ENCODE measurements at places on chromosomes 5 and 9.
A peak's percentile ranks its signal among the peaks of the same experiment; 100 is the strongest.

DNA sequence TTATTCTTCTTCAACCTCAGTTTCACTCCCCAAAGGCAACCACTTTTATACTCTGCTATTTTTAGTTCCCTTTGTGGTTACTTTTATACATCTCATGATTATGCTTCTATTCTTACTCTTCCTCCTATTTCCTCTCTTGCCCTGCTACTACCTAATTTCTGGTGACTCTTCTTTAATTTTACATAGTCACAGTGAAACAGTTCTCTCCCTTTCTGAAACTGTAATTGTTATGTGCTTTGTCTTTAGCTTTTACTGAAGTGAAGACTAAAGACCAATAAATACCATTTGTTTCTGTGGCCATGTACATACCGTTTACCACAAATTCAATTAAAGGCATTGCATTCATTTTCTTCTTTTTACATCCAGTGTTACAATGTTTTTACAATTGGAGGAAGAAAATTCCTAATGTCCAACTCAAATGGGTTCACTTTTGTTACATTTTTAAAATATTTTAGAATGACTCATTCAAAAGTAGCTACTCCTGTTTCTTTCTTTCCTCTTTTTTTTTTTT, 410.6 kb downstream of the PSAT1 start:
- DNase-seq = no peak

DNA sequence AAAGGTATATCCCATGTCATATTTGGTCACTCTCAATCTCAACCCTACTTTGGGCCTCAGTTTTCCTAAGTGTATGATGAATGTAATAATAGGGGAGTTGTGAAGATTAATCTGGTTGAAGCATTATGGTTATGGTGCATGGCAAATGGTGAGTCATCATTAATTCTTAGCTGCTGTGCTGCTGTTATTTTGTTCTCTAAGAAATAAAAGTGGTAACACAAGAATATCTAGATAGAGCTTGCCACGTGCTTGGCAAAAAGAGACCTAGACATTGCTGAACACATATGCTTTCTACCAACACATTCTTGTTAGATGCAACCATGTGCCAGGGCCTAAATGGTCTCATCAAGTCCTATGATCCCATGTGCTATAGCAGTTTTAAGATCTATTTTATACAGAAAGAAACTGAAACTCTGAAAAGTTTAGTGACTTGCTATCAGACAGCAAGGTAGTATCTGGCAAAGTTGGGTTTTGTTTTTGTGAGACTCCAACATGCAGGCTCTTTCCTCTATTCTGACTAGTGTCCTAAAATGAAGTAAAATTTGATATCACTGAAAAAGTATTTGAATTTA, 699.9 kb upstream of the MEF2C start:
- no peak for DNase-seq

DNA sequence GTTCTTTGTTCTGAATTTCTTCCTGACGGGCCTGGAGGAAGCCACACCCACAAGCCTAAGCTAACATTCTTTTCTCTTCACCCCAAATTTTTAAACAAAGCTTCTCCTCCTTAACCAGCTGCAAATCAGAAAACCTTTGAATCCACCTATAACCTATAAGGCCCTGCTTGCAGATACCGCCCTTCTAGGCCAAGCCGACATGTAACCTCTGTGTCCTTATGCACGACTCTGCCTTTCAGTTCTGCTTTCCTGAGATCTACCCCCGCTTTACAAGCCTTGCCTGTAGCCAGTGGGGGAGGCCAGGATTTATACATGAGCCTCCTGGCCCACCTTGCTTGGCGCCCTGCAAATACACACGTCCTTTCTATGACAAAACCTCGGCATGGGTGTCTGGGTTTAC, 19.3 kb downstream of the BRD9 start:
- no peak for DNase-seq

DNA sequence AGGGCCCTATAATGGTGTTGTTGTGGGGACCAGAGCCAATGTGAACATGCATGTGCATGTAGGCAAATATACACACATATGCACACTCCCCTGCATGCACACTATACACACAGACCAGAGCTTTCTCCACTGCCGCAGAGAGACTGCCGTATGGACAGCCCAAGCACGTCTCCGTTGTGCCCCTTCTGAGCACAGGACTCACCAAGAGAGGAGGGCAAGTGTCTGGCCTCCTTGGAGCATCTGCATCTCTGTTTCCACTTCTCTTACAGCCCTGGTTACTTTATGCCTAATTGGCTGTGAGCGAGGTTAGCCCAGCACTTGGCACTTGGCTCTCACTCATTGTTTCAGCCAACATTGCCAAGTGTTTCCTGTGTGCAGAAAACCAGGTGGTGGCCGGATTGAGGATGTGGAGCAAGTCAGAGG, 30.4 kb downstream of the CSF2 start:
- no peak for DNase-seq

DNA sequence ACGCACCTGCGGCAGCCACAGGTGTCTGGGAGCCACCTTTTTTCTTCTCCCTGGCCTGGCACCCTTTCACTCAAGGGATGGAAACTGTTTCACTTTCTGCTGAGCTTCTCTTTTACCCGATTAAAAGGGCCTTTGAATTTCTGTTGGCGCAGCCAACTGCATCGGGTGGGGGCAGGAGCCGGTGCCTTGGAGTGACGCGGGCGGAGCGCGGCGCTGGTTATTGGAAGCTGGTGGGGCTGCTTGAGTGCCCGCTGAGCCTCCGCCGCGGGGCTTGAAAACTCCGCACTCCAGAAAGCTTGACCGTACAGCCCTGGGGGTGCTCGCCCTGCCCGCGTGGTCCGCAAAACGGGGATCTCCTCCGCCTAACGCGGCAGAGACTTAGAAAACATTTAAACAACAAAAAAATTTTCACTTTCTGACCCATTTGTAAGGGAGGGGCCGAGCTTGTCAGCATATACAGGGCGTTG, 52.0 kb upstream of the TJP2 start:
- peak; percentile 7 for DNase-seq

- no peak for DNase-seq
Measured at GRCh38 chr5:176355400-176356178, 6.0 kb downstream of the KIAA1191 start.

DNA sequence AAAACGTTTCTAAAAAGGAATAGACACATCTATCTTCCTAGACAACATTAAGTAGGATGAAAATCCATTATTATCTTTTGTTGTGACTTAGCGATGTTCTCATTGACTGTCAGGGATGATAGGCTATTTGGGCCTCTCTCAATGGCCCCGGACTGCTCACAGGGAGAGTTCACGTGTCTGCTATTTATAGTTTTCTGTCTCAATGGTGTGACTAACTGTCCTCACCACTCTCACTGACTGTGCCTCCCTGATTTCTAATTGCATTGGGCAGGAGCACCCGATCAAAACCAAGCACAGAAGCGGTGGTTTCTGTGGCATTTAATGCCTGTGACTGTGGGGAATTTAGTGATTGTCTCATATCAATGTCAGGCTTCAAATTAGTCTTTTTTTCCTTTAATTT, 286.7 kb upstream of the KLF9 start:
- no peak for DNase-seq

- DNase-seq = no peak
Measured at GRCh38 chr9:127846443-127847177, 7.8 kb downstream of the ENG start.

GRCh38 chr9:106626936-106627335, 236.0 kb upstream of the ZNF462 start:
- DNase-seq = no peak

GRCh38 chr5:137635521-137635921, 100.4 kb downstream of the KLHL3 start:
- DNase-seq = no peak

DNA sequence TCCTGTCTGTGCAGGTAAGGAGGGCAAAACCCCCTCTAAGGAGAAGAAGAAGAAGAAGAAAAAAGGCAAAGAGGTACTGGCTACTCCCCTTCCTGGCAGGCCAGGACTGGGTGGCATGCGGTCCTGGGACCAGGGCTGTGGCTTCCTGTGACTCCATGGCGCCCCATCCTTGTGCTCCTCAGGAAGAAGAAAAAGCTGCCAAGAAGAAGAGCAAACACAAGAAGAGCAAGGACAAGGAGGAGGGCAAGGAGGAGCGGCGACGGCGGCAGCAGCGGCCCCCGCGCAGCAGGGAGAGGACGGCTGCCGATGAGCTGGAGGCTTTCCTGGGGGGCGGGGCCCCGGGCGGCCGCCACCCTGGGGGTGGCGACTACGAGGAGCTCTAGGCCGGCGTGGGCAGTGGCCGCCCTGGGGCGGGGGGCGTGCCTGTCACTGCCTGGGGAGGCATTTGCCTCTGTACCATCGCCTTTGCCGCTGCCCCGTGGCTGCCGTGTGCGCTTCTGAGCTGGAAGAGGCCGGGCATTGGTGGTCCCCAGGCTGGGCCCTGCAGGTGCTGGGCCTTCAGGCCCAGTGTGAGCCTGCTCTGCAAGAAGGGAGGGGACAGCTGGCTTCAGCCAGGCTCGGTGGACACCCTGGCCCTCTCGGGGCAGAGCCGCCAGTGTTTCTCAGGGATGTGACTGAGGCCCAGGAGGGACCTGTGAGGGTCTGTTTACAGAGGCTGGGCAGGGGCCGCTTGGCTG, 2.0 kb upstream of the AJM1 start:
- no peak for DNase-seq

DNA sequence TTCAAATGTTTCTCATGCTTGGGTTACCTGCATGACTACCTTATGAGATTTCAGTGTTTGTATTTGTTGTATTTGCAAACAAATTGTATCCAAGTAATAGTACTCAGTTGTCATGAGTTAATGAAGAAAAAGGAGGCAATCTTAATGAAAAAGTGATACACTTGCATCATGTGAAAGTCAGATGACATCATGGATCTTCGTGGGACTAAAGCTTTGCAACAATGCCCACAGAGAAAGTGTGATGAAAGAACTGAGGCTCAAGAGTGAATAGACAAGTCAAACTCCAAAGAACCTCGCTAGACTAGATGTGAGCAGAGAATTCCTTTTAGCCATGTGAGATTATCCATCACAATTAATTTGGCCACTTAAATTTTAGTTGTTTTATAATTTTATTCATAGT, 75.4 kb upstream of the ADRB2 start:
- DNase-seq = no peak

- no peak for DNase-seq
Measured at GRCh38 chr5:54173251-54173650, 137.1 kb downstream of the ARL15 start.

GRCh38 chr9:115837618-115838017, 316.0 kb upstream of the PAPPA start:
- no peak for DNase-seq
